ENCODE measurements at places on chromosomes 3 and 15.
A peak's percentile ranks its signal among the peaks of the same experiment; 100 is the strongest.

- DNase-seq, result no peak
Observed at GRCh38 chr15:66038387-66039116, 169.3 kb downstream of the RAB11A start.

GRCh38 chr3:39196034-39196433 lies 3.6 kb upstream of the XIRP1 start:
- DNase-seq, result no peak

GRCh38 chr15:70219256-70219895 lies 121.7 kb upstream of the TLE3 start:
- no peak for DNase-seq

DNA sequence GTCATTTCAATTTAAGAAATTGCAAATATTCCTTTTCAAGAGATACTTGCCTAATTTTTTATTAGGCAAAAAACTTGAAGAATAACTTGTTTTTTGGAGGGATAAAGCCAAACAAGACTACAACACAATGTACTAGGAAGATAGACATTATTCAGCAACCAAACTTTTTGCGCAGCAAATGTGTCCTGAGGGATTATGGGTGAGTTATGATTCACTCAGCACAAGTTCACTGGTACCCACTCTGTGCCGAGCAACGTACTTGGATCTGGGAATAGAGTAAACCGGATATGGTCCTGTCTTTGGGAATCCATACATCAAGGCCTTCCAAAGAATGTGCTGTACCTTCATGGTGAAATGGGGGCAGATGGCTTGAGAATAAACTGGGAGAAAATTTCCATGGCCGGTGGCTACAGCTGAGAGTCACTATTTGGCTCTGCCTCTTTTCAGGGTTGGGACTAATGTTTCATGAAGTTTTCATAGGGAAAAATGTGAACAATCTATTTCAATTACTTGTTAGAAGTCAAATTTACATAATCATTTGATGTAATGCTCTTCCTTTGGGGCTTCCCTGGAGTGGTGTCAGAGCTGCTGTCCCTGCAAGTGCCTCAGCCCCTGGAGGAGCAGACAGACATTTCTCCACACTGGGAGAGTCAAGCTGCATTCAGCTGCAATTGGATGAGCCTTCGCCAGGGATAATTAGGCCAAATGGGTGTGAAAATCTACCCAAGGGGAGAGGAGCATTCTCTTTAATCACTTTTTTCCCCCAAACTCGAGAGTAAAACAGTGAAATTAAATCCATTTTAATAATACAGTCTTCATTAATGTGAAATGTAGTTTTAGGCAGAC lies 315.2 kb downstream of the CLSTN2 start:
- no peak for DNase-seq

- DNase-seq, result no peak
Observed at GRCh38 chr3:66138336-66139313, 82.2 kb upstream of the SLC25A26 start.

DNA sequence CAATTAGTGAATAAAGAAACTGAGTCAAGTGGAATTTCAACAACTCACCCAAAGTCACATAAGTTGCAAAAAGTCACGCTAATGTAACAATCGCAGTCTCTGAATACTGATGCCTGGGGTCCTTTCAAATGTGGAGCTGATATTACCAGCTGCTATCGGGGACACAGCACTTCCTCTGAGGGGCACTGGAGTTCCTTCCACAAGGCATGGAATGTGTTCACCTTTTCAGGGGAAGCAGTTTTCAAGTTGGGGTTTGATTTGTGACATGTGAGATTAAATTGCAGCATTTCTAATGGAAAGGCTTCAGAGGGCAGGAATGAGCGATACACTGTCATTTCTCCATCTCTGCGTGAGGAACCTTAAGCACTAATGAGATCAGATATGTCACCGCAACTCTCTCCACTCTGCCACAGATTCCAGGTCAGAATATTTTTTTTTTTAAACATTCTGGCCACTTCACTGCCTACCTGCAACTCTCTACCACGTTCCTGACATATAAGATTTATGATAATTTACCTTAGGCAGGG lies 807.2 kb upstream of the CFAP20DC start:
- no peak for DNase-seq

DNA sequence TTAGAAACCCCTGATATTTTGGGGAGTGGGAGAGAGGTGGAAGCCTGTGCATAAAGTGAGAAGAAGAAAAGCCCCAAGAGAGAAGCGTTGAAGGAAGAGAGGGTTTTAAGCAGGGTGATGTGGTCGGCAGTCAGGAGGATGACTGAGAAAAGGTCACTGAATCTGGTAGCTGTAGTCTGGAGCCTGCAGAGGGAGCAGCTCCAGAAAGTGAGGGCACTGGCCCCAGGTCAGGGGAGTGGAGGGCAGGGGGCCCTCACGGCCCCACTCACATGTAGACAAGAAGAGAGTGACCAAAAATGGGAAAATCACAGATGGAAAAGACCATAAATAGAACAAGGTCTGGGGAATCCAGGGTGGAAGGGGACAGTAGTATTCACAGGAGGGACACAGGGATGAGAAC lies 105.5 kb downstream of the RYK start:
- DNase-seq, result no peak

- no peak for DNase-seq
Observed at GRCh38 chr15:66481107-66481856, 16.3 kb downstream of the SNAPC5 start.

DNA sequence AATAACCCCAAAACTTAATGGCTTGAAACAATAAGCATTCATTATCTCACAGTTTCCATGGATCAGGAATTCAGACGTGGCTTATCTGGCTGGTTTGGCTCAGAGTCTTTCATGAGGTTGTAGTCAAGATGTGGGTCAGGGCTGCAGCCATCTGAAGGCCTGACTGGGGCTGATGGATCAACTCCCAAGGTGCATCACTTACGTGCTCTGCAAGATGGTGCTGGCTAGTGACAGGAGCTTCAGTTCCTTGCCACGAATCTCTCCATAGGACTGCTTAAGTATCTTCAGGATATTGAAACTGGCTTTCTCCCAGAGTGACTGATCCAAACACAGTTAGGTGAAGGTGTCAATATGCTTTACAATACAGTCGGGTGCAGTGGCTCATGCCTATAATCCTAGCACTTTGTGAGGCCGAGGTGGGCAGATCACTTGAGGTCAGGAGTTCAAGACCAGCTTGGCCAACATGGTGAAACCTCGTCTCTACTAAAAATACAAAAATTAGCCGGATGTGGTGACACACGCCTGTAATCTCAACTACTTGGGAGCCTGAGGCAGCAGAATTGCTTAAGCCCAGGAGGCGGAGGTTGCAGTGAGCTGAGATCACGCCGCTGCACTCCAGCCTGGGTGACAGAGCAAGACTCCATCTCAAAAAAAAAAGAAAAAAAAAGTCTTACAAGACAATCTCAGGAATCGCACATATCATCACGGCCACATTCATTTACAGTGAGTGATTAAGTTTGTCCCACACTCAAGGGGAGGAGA lies 28.5 kb upstream of the PTPRG start:
- no peak for DNase-seq

- no peak for DNase-seq
Observed at GRCh38 chr3:197906850-197907187, 43.2 kb upstream of the RPL35A start.

- DNase-seq, result no peak
Observed at GRCh38 chr3:68743521-68743920, 188.8 kb downstream of the TAFA4 start.

- DNase-seq, result no peak
Observed at GRCh38 chr3:115697263-115698053, 74.1 kb downstream of the GAP43 start.

DNA sequence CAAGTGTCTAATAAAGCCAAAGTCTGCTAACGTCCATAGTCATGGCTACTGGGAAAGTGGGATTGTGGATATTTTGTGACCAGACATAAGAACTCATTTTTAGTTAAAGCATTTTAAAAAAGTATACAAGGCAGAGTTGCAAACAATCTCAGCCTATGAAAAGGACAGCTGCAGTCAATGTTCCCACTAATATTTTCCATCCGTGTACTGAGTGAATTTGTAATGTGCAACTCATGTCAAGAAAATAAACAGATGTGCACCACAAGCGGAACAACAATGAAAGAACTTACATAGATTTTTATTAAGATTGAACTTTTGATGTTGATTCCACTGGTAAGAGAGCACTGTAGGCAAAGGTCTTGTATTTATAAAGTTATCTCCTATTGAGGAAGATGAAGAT lies 231.3 kb upstream of the SEMA6D start:
- DNase-seq, result no peak

- DNase-seq, result no peak
Observed at GRCh38 chr3:195394700-195395099, 48.1 kb downstream of the ACAP2 start.

DNA sequence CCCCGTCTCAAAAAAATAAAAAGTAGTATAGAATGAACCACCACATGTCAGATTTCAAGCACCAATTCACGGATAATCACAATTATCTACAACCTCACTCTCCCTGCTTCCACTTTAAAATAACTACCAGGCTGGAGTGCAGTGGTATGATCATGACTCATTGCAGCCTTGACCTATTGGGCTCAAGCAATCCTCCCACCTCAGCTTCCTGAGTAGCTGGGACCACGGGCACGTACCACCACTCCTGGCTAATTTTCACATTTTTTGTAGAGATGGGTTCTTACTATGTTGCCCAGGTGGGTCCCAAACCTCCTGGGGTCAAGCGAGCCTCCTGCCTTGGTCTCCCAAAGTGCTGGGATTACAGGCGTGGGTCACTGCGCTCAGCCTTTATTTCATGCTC lies 38.1 kb upstream of the LDHAL6B start:
- no peak for DNase-seq

DNA sequence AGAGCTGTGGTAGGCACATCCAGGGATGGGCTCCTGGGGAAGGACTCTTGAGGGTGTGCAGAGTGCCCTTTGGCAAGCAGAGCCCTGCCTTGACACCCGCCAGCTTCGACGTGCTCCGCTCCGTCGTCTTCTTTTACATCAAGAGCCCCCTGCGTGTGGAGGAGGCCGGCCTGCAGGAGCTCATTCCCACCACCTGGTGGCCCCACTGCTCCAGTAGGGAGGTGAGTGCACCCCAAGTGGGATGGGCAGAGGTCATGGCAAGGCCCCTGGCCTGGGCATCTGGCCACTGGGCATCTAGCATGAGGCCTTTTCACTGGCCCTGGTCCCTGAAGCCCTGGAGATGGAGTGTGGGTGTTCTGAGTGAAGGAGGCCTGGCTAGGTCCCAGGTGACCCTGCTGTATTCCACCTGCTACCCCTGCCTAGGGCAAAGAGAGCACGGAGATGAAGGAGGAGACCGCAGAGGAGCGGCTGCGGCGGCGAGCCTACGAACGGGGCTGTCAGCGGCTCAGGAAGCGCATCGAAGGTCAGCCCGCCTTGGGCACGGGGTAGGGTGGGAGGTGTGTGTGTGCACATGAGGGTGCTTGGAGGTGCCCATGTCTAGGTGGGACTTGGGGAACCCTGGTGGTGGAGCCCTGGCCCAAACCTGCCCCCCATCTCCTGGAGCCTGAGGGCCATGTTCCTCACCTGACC lies 12.2 kb downstream of the RNF123 start:
- DNase-seq, result no peak

GRCh38 chr15:68506071-68506470 lies 72.7 kb upstream of the CORO2B start:
- no peak for DNase-seq

- DNase-seq, result peak; percentile 65
Observed at GRCh38 chr15:40217166-40217824, 21.6 kb upstream of the PAK6 start.

DNA sequence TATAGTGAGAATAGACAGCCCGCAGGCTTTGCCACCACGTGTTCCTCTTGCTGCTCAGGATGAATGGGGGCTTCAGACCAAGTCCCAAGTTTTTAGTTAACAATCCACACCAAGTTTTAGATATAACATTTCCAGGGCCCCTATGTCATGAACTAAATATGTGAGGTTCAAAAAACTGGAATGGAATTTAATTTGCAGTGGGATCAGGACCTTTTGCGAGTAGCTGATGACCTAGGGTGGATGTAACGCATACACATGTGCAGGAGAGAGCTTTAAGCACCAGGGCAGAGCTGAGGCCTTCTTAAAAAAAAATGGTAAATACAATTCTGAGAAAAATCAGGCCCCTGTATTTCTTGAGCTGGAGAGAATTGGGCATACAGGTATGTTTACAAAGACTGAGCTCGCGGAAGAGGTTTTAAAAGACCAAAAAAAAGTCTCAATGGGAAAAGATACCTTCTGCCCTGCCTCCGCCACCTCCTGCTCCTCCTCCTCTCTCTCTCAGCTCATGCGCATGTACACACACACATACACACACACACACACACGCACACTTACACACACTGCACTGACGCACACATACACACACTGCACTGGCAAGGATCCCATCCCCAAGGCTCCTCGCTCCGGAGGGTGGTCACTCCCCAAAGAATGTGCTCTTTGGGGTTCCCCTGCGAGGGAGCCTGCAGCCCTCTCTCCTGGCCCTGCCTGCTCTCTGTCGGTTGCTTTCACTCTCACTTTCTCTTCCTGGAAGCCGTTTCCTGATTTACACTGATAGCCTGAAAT lies 48.2 kb upstream of the IGF1R start:
- DNase-seq, result no peak

Measured in central memory CD4-positive, alpha-beta T cell (primary cell).